Esophagus squamous epithelium (tissue), 5 donors: ENCODE measurements at places on chromosomes 2 and 18. TPM values are rescaled to one million over a fixed set of nuclear protein-coding genes. Genes with fewer than 3 reads are reported as not detected.

ABHD1 gene
- total RNA-seq: not detected

C2orf72 gene
- total RNA-seq: 1.1 TPM

TMEFF2 gene
- total RNA-seq: 1.5 TPM

CFC1 gene
- total RNA-seq: not detected

ARHGEF33 gene
- total RNA-seq: 0.38 TPM

ST8SIA5 gene
- total RNA-seq: not detected

ODC1 gene
- 14.9 TPM for total RNA-seq

COL4A4 gene
- total RNA-seq: 0.40 TPM

GRCh38 chr18:49360582-49360981 is 99.9 kb downstream of the DYM start:
- DNase-seq: no peak

DNA sequence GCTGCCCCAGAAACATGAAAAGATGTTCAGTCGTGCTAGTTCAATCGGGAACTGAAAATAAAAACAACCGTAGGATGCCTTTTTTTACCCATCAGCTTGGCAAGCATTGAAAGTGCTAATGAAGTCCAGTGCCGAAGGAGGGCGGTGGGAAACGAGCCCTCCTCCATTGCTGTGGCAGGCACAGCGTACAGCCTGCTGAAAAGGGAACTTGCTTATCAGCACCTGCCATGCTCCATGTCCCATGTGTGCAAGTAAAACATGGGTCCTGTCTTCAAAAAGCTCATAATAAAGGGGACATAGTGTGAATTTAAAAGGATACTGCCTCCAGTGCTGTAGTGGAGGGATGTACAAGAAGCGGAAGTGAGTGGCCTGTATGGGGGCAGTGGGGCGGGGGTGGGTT is 82.4 kb downstream of the ARMC9 start:
- no peak for DNase-seq

DNA sequence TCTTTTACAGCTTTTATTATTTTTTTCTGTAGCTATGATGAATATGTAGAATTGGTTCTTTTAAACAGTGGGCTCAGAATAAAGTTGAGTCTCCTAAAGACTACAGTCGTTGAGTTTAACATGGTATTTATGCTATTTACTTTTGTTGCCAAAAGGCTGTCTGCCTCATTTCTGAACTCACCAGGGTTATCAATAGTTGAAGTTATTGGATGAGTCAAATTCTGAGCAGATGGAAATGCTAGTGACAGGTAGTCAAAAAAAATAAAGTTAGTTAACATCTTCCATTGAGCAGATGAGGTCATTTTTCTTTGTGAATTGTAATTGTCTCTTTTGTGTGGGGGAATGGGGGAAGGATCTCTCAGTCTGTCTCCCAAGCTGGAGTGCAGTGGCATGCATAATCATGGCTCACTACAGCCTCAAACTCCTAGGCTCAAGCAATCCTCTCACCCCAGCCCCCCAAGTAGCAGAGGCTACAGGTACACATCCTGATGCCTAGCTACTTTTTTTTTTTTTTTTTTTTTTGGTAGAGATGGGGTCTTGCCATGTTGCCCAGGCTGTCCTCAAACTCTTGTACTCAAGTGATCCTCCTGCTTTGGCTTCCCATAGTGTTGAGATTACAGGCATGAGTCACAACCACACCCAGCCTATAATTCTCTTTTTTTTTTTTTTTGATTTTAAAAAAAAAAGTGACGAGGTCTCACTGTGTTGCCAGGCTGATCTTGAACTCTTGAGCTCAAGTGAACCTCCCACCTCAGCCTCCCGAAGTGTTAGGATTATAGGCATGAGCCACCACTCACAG is 8.9 kb downstream of the PAPOLG start:
- DNase-seq: no peak

DNA sequence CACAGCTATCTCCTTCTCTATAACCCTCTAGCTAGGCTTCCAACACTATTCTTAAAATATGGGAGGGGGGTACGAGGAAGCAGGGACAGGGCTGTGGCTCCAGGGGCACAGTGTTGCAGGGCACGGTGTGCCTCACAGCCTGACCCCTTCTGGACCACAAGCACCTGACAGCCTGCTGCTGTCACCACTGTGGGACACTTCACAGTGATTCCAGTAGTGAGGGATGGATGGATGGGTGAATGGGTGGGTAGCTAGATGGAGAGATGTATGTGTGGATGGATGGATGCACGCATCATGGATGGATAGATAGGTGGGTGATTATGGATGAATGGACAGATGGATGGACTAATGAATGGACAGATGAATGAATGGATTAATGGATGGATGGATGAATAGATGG is 21.6 kb downstream of the PXDN start:
- no peak for DNase-seq

- no peak for DNase-seq
Observed at GRCh38 chr18:44386401-44386800, 294.3 kb upstream of the SETBP1 start.

- no peak for DNase-seq
Observed at GRCh38 chr18:68244786-68245185, 470.1 kb downstream of the TMX3 start.

- DNase-seq: no peak
Observed at GRCh38 chr2:6524691-6525474, 340.8 kb downstream of the CMPK2 start.

- no peak for DNase-seq
Observed at GRCh38 chr2:240604939-240605716, 18.6 kb downstream of the CAPN10 start.

DNA sequence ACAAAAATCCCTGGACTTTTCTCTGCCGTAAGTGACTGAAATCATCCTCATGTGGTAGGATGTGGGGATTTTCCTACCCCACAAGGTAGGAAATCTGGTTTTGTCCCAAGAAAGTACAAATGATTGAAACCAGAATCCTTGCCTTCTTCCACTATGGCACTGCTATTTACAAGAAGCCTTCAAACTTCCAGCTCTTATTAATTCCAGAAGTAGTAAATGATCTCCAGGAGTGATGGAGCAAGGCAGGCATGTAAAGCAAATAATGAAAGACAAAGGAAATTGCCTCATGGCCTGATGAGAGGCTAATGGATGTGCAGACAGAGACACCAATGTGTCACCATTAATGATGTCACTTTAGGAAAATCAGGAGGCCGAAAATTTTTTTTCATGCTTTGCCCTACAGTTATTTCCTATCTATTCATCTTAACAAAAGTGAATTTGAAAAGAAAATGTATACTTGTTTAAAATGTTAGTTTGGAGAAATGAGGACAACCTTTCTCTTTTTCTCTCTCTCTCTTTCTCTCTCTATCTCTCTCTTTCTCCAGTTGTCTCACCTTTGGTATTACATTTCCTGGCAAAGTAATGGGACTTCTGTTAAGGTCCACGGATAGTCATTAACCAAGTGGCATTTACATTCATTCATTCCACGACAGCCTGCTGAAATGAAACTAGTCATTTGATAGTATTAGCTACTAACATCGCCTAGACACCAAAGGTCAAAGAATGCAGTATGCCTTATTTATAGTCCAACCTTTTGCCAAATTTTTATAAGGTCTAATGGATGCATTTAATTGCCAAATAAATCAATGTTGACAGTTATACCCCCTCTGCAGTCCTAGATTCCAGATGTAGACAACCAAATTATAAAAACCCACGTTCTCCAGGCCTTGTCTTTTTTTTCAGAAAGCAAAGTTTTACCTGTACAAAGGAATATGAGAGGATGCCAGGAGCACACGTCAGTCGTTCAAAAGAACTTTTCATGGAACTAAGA is 5.0 kb upstream of the EVA1A start:
- DNase-seq: no peak

DNA sequence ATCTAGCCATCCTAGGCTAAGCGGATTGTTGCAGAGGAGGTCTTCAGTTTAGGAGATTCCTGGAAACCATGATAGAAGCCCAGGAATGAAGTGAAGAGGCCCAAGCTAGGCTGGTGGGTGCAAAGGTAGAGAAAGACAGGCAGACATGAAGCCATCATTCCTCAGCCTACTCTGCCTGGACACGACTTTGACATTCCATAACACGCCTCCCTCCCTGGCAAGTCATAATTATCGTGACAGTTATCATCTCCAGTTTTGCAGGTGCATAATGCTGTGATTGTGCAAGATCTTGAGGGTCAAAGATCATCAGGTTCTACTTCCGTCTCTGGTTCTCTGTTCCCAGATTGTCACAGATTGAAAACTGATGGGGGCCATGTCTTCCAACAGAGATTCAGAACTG is 15.2 kb upstream of the FZD5 start:
- no peak for DNase-seq

- no peak for DNase-seq
Observed at GRCh38 chr18:63339920-63340484, 20.4 kb upstream of the BCL2 start.

DNA sequence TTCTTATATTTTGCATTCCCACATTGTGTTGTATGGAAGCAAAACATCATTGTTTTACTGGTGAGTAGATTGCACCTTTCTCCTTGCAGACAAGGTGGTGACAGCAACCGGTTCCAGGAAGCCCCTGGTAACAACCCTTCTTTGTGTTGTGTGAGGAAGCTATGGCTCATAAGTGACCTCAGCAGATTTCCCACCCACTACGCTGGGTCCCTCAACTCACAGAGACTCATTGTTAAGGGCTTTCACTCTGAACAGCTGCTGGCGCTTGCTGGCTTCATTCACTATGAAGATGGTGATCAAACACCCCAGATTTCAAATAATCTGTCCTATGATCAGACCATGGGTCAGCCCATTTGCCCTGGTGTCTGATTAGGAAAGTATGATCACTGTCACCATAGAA is 53.4 kb downstream of the WIPF1 start:
- no peak for DNase-seq
